Panc1 (cell line): ENCODE measurements at places on chromosomes 11 and 22. TPM values are rescaled to one million over a fixed set of nuclear protein-coding genes. Genes with fewer than 3 reads are reported as not detected.

TENM4 gene
- total RNA-seq: 0.39 TPM

RFPL3 gene
- total RNA-seq: not detected

CDPF1 gene
- total RNA-seq: 11.2 TPM

MPZL2 gene
- total RNA-seq: 1.8 TPM

OVCH2 gene
- not detected for total RNA-seq

DEUP1 gene
- not detected for total RNA-seq

OR5AS1 gene
- not detected for total RNA-seq

AGBL2 gene
- total RNA-seq: 6.8 TPM

THY1 gene
- total RNA-seq: 13.7 TPM

APOA1 gene
- total RNA-seq: 1.7 TPM

OR51L1 gene
- not detected for total RNA-seq

MB gene
- 17.3 TPM for total RNA-seq

FGF19 gene
- total RNA-seq: not detected

PRR5L gene
- total RNA-seq: 0.36 TPM

C1QTNF5 gene
- total RNA-seq: not detected

DMC1 gene
- 3.2 TPM for total RNA-seq

MS4A3 gene
- total RNA-seq: 0.13 TPM

MRGPRE gene
- total RNA-seq: 0.13 TPM

ARHGAP1 gene
- total RNA-seq: 43.5 TPM

SELENOM gene
- 84.4 TPM for total RNA-seq

TRMT112 gene
- 341 TPM for total RNA-seq

DRD2 gene
- total RNA-seq: 5.3 TPM

PHLDA2 gene
- total RNA-seq: 195 TPM

IL10RA gene
- 0.41 TPM for total RNA-seq

MUC6 gene
- 0.49 TPM for total RNA-seq

MAPK11 gene
- 77.7 TPM for total RNA-seq

SYNGR1 gene
- total RNA-seq: 17.8 TPM

PPP2R5B gene
- 14.0 TPM for total RNA-seq

BIRC2 gene
- total RNA-seq: 76.8 TPM

LDHAL6A gene
- total RNA-seq: not detected

ADAMTS8 gene
- 0.15 TPM for total RNA-seq

B3GAT1 gene
- 0.10 TPM for total RNA-seq

PLAAT4 gene
- 15.2 TPM for total RNA-seq

LGALS12 gene
- total RNA-seq: not detected

CACNA1I gene
- total RNA-seq: 0.23 TPM

SHANK2 gene
- total RNA-seq: 1.7 TPM

DLG2 gene
- total RNA-seq: 4.2 TPM

DHCR7 gene
- 356 TPM for total RNA-seq

PRG3 gene
- not detected for total RNA-seq

MMP13 gene
- total RNA-seq: 0.15 TPM

MRGPRX3 gene
- total RNA-seq: not detected

KRTAP5-1 gene
- total RNA-seq: not detected

MN1 gene
- total RNA-seq: 0.51 TPM

FIBIN gene
- not detected for total RNA-seq

GGT5 gene
- 3.6 TPM for total RNA-seq
